ENCODE measurements at places on chromosomes 3 and 15. TPM values are rescaled to one million over a fixed set of nuclear protein-coding genes. Genes with fewer than 3 reads are reported as not detected.

GRCh38 chr15:79083154-79083553, 7.4 kb downstream of the RASGRF1 start:
- DNase-seq, result no peak

CSPG5 gene
- total RNA-seq, result 0.75 TPM

RAD54L2 gene
- total RNA-seq, result 25.3 TPM

GRCh38 chr3:52032702-52033408, 23.5 kb downstream of the DUSP7 start:
- DNase-seq, result no peak

DNA sequence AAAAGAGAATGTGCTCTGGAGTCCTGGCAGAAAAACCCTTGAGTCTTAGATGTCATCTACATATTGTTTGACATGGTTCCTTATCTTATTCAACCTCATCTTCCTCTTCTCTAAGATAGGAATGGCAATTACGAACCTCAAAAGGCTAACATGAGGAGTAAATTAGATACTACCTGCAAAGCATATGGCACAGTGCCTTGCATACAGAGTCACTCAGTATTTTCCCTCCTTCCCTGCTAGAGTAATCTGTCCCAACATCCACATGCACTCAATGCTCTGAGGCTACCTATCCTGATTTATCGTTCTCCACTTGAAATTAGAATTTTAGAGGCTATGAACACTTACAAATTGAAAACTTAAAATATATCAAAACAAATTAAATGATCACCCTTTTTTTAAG, 386.7 kb downstream of the RSL24D1 start:
- no peak for DNase-seq
